Smooth muscle cell of the umbilical artery (primary cell): ENCODE measurements at places on chromosomes 16 and 17. TPM values are rescaled to one million over a fixed set of nuclear protein-coding genes. Genes with fewer than 3 reads are reported as not detected.

KPNB1 gene
- 369 and 570 TPM in 2 replicates for total RNA-seq

EFNB3 gene
- total RNA-seq: under 0.01 and 0.23 TPM in 2 replicates

PARD6A gene
- 0.59 and 1.2 TPM in 2 replicates for total RNA-seq

BTBD17 gene
- total RNA-seq: not detected in 2 replicates

PITPNM3 gene
- total RNA-seq: 0.30 and 0.78 TPM in 2 replicates

CAPN15 gene
- total RNA-seq: 26.7 and 52.6 TPM in 2 replicates

SOX9 gene
- total RNA-seq: 1.8 and 11.9 TPM in 2 replicates

OR4D2 gene
- total RNA-seq: not detected in 2 replicates

HCRT gene
- total RNA-seq: not detected in 2 replicates
